ENCODE measurements at places on chromosomes 7 and 10.

DNA sequence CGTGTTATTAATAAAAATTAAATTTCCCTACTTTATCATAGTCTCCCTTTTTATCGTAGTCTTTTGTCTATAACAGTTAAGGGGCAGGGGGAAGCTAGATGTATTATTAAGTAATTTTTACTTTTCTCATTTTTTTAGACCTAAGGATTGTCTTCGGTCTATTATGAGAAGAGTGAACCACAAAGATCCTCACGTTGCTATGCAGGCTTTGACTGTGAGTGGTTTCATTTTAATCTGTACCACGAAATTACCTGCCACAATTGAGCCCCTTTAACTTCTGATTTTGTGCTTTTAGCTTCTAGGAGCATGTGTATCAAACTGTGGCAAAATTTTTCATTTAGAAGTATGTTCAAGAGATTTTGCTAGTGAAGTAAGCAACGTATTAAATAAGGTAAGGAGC is 40.6 kb downstream of the STAM start:
- no peaks in the 10 kb centered on the region for H3K4me1 ChIP-seq
- no peaks in the 10 kb centered on the region for H3K27me3 ChIP-seq
- no peak overlapping the region for H3K4me3 ChIP-seq
- no peak overlapping the region for H3K27ac ChIP-seq
- no peak for DNase-seq

DNA sequence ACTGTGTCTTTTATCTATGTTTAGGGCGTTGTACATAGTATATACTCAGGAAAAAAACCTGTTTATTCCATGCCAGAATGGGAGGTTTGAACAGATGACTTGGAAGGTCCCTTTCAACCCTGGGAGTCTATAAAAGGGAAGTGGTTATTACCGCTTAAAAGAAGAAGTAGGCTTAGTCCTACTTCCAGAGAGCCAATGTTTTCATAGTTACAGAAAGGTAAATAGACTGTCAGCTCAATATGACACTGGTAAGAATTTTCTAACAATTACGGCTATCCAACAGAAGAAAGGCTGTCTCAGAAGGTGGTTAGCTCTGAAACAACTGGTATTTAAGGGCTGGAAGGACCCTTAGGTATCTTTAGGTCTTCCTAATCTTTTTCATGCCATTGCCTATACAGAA is 1.1 kb upstream of the TFAM start:
- no peaks in the 10 kb centered on the region for H3K4me1 ChIP-seq
- no peak overlapping the region for H3K4me3 ChIP-seq
- no peaks in the 10 kb centered on the region for H3K27me3 ChIP-seq
- H3K36me3 ChIP-seq: peaks cover 2% of the 10 kb centered on the region
- H3K27ac ChIP-seq: no peak overlapping the region

GRCh38 chr10:62162261-62162981 is 106.2 kb downstream of the RTKN2 start:
- no peak overlapping the region for H3K4me3 ChIP-seq
- no peaks in the 10 kb centered on the region for H3K4me1 ChIP-seq
- H3K27me3 ChIP-seq: no peaks in the 10 kb centered on the region
- no peaks in the 10 kb centered on the region for H3K36me3 ChIP-seq
- DNase-seq: no peak

GRCh38 chr10:112855134-112855533 is 94.9 kb upstream of the TCF7L2 start:
- H3K4me3 ChIP-seq: no peak overlapping the region
- H3K4me1 ChIP-seq: peaks cover 3% of the 10 kb centered on the region
- H3K27me3 ChIP-seq: no peaks in the 10 kb centered on the region
- H3K36me3 ChIP-seq: no peaks in the 10 kb centered on the region
- no peak for DNase-seq

DNA sequence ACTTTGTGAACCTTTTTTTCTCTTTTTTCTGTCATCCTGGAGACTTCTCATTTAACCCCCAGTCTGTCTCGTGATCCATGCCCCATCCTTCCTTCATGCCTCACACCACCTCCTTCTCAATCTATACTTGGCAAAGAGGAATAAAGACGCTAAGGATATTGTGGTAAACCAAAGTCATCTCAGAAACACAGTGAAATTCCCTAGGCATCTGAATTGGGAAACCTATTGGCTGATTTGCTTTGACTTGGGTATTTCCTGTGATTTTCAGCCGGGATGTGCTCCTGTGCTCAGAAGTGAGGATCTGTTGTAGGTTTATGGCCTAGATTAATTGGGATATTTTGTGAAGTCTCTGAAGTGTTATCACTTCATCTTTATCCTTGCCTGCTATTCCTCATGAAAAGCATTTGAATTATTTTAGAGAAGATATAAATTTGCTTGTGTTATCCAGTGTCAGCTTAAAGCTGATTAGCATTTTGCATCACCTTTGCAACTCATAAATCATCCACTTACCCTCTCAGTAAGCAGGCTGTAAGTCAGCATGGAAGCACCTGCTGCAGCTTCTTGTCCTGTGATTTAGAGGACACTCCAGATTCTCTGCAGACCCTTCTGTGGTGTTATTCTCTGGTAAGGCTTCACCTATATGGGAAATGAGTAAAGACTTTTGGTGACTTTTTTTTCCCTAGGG is 138.0 kb downstream of the AUTS2 start:
- H3K4me3 ChIP-seq: no peak overlapping the region
- peaks cover 3% of the 10 kb centered on the region for H3K4me1 ChIP-seq
- no peaks in the 10 kb centered on the region for H3K36me3 ChIP-seq

DNA sequence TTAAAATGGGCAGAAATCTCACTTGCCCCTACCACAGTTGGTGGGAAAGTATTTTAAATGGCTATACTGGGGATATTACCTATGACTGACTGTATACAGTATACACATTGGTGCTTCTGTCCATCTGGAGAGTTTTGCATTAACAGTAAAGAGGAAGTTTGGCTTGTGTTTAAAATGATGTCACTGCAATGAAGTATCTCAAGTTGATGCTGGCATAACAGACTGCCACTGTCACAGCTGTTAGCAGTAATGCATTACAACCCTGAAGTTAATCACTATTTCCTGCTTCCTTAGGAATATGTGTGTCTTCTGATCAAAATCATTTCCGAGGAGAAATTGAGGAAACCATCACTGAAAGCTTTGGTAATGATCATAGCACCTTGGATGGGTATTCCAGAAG is 1.9 kb downstream of the DKK1 start:
- H3K4me3 ChIP-seq: no peak overlapping the region
- no peaks in the 10 kb centered on the region for H3K36me3 ChIP-seq
- 0 out of 2 replicates have a peak, but pooled peaks cover 4% of the 10 kb centered on the region for H3K4me1 ChIP-seq

Data from iPS DF 6.9 (cell line).